ENCODE measurements at places on chromosomes 7 and 10.

- DNase-seq = peak; percentile 48
These were observed 42.5 kb downstream of the PPP1R3C start for GRCh38 chr10:91590142-91590903.

GRCh38 chr10:68606918-68607317 is 46.8 kb downstream of the TET1 start:
- DNase-seq = no peak

GRCh38 chr7:8259586-8260222 is 2.3 kb downstream of the ICA1 start:
- no peak for DNase-seq

- DNase-seq = no peak
These were observed 638.1 kb upstream of the CNTNAP2 start for GRCh38 chr7:145478541-145478940.

DNA sequence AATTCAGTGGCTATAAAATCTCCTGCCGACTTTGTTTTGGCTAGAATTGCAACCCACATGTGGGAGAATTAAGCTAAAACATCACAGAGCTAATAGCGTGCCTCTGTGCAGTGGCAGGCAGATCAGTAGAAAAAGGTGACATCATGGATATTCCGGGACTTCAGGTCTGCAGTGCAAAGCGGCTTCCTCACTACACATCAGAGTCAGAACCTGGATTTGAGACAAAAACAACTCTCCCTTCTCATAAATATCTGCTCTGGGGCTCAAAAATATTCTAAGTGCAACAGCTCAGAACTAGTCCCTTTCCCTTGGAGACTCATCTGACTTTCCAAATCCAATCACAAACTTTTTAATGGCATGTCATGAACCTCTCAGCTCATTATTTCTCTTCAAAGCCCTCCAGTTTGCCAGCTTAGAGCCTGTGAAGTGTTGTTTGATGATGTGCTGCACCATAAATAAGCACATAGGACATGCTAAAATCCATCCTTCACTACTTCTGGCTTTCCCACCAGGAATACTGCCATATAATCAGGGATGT is 337.1 kb downstream of the RNLS start:
- DNase-seq = no peak

- DNase-seq = no peak
These were observed 194.3 kb upstream of the DGKB start for GRCh38 chr7:15096853-15097252.

GRCh38 chr7:135661311-135662122 is 797 bp upstream of the STMP1 start:
- peak; percentile 91 for DNase-seq

- no peak for DNase-seq
These were observed 3.9 kb downstream of the GDF10 start for GRCh38 chr10:47303866-47304265.

GRCh38 chr10:24396396-24396795 is 187.5 kb downstream of the KIAA1217 start:
- no peak for DNase-seq

DNA sequence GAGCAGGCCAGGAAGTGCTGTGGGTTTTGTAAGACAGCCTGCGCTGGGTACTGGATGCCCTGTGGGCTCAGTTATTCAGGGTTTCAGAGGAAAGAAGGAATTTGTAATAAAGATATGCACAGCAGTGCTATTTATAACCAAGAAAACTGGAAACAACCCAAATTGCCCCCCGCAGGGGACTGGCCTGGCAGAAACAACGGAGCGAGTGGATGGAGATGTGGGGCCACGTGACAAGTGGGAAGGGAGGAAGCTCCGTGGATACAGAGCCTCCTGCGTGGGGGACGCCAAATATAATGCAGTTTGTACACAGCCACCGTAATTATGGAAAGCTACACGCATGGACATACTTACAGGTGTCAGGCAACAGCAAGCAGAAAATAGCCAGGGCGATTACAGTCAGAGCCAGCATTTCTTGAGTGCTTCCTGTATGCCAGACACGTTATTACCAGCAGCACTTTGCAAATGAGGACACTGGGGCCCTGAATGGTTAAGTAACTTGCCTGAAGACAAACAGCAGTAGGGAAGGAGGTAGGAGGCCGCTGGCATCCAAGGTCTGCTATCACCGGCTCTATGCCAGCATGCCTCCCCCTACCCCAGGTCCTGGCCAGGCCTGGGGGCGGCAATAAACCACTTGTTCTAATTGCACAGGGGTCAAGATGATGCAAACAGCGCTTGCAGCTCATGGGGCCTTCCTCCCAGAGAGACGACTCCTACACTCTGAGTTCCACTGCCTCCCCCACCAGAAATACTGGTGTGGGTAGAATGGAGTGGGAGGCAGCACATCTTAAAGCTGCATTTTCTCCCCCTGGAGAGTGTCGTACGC is 8.7 kb upstream of the CAMK2B start:
- DNase-seq = no peak

DNA sequence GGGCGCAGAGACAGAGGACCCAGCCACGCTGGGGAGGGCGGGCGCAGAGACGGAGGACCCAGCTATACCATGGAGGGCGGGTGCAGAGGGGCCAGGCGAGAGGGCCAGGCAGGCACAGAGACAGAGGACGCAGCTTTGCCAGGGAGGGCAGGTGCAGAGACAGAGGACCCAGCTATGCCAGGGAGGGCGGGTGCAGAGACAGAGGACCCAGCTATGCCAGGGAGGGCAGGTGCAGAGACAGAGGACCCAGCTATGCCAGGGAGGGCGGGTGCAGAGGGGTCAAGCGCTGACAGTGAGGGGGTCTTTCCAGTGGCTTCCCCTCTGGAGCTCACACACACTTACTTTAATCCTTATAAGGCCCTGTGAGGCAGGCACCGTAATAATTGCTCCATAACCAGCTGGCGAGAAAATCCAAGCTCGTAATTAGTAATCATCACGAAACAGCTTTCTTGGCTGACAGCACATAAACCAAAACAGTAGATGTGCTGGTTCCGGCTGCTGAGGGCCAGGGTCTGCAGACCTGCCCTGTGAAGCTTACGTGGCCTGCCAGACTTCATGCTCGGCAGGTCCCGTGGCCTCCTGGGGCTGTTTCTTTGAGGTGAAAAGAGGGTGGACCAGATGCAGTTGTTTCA is 137.2 kb downstream of the VIPR2 start:
- no peak for DNase-seq

- no peak for DNase-seq
These were observed 44.6 kb downstream of the RASGEF1A start for GRCh38 chr10:43222210-43222720.

GRCh38 chr10:2081501-2081900 is 344.2 kb upstream of the ADARB2 start:
- DNase-seq = peak; percentile 6

DNA sequence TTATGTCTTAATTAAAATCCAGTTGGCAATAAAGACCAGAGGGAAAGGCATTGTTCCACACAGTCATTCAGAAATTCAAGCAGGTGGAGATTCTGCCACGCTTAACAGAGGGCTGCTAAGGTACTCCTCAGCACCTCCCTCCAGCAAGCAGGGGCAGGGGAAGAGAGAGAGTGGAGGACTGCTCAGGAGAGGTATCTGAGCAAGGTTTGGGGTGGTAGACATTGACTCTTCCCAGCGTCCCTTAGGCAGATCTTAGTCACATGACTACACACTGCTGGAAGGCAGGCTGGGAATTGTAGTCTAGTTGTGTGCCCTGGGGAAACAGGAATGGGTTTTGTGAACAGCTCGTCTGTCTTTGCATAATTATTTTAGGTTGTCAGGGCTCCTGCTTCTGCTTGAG is 181.6 kb downstream of the NPSR1 start:
- no peak for DNase-seq

GRCh38 chr10:130615457-130615856 is 479.3 kb downstream of the GLRX3 start:
- DNase-seq = no peak

GRCh38 chr10:48437546-48437945 is 131.1 kb downstream of the MAPK8 start:
- no peak for DNase-seq

DNA sequence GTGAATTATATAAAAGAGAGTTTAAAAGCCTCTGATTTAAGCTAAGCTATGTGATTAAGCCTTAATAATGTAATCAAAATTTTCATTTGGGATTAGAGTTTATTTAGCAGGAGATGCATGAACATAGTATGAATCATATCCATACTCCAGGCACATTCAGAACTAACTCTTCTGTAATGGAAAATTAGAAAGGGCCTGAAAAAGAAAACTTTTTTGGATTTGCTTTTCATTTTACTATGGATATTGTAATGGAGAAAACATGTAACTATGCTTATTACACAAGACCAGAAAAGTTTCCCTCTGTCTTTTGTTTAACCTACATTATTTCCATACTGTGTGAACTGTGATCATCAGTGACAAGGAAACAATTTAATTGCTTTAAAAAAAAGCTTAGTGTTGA is 22.0 kb downstream of the TES start:
- DNase-seq = no peak

- DNase-seq = peak; percentile 34
These were observed 66.8 kb upstream of the SEPHS1 start for GRCh38 chr10:13414855-13415254.

- DNase-seq = peak; percentile 79
These were observed 163.8 kb upstream of the KLF6 start for GRCh38 chr10:3948843-3949242.

GRCh38 chr7:85573844-85574243 is 387.0 kb upstream of the SEMA3D start:
- DNase-seq = no peak

GRCh38 chr10:133260895-133261725 is 15.6 kb downstream of the ADAM8 start:
- no peak for DNase-seq

DNA sequence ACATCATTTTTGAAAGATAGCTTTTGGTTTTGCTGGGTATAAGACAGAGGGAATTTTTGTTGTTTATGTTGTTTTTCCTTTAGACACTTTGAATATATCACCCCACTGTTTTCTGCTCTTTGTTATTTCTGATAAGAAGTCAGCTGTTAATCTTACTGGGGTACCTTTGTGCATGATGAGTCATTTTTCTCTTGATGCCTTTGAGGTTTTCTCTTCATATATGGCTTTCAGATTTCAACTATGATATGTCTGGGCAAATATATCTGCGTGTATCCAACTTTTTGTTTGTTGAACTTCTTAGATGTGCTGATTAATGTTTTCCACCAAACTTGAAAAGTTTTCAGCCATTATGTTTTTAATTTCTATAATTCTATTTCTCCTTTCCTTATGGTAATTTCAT is 208.6 kb upstream of the TMEM72 start:
- no peak for DNase-seq

GRCh38 chr10:71395621-71396020 is 1.1 kb upstream of the CDH23 start:
- DNase-seq = no peak

GRCh38 chr10:112755446-112756234 is 194.4 kb upstream of the TCF7L2 start:
- DNase-seq = no peak

DNA sequence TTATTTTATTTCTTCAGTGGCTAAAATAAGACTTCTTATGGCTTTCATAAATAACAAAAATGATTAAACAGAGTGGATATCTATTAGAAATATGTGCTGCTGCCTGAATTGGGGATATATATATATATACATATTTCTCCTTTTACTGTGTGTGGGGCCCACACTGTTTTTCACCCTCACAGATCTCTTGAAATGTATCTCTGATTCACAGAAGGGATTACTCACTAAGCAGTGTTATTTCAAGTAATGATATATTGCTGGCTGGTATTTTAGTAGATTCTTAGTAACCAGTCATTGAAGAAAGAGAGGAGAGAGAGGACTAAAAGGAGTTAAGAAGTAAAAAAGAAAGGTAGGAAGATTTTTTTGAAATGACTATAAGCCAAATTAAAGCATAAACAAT is 308.6 kb upstream of the NRP1 start:
- peak; percentile 67 for DNase-seq

DNA sequence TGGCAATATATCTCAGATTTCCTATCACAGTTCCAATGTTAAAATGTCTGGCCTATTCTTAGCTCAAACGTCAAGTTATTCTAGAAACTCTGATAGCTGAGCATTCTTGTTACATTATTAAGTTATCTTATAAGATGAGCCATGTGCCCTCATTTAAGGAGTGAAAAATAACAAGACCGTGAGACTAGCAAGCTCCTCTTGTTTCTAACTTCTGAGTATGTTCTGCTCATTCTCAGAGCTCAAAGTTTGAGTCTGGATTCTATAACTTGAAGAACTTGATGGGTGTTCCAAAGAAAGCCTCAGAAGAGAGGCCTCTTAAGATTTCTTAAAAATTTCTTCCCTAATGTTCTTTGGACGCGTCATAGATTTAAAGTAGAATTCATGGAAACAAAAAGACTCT is 215.2 kb downstream of the HTR7 start:
- no peak for DNase-seq

- peak; percentile 16 for DNase-seq
These were observed 134.4 kb downstream of the ITGA8 start for GRCh38 chr10:15585303-15585715.

- DNase-seq = no peak
These were observed 7.5 kb downstream of the MTG1 start for GRCh38 chr10:133401500-133401899.

- no peak for DNase-seq
These were observed 51.5 kb downstream of the TCERG1L start for GRCh38 chr10:131260031-131260430.

GRCh38 chr10:50234486-50234885 is 16.8 kb downstream of the ASAH2 start:
- DNase-seq = no peak

GRCh38 chr10:112446055-112446854 is 459 bp downstream of the ZDHHC6 start:
- peak; percentile 43 for DNase-seq

DNA sequence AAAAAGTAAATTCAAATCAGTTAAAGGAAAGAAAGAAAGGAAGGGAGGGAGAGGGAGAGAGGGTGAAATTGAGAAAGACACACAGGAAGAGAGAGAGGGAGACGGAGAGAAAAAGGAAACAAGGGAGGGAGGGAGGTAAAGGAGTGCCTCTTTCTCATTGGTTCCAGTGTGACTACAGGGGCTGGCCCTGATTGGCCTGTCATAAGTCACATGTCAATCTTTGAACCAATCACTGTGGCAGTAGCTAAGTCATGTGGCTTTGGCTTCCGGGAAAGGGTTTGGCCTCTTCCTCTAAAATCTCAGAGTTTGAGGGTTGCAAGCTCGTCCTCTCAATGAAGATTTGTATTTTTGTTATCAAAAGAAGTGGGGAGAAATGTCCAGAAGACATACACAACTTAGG is 150.2 kb downstream of the RAB11FIP2 start:
- DNase-seq = no peak

- no peak for DNase-seq
These were observed 115.6 kb downstream of the NXPH1 start for GRCh38 chr7:8549046-8549445.

DNA sequence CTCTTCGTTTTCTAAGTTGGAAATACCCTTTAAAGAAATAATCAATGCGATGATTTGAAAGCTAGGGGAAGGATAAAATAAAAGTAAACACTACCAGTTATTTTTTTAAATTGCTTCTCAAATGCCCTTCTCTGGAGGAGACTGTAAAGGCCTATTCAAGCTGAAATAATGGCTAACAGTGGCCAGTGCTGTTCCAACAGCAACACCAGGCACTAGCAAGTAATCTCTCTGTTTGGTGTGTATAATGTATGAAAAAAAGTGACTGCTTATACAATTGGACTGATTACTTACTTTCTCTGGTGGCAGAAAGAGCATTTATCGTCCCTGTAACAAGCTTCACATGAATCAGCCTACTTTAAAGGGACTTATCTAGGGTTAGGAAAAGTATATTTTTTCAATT is 102.7 kb downstream of the CSTF2T start:
- no peak for DNase-seq

GRCh38 chr7:37531225-37531624 is 82.6 kb upstream of the ELMO1 start:
- DNase-seq = no peak

GRCh38 chr7:39967406-39968161 is 17.5 kb downstream of the CDK13 start:
- no peak for DNase-seq
